ENCODE measurements at places on chromosomes 12 and 14.

- no peak for DNase-seq
These were observed 490.7 kb upstream of the FLRT2 start for GRCh38 chr14:85039353-85039626.

GRCh38 chr12:25764409-25764808 is 194.1 kb upstream of the RASSF8 start:
- no peak for DNase-seq

GRCh38 chr14:63988579-63988978 is 135.8 kb downstream of the SYNE2 start:
- DNase-seq: no peak

- DNase-seq: no peak
These were observed 35.6 kb upstream of the FICD start for GRCh38 chr12:108479364-108480070.

DNA sequence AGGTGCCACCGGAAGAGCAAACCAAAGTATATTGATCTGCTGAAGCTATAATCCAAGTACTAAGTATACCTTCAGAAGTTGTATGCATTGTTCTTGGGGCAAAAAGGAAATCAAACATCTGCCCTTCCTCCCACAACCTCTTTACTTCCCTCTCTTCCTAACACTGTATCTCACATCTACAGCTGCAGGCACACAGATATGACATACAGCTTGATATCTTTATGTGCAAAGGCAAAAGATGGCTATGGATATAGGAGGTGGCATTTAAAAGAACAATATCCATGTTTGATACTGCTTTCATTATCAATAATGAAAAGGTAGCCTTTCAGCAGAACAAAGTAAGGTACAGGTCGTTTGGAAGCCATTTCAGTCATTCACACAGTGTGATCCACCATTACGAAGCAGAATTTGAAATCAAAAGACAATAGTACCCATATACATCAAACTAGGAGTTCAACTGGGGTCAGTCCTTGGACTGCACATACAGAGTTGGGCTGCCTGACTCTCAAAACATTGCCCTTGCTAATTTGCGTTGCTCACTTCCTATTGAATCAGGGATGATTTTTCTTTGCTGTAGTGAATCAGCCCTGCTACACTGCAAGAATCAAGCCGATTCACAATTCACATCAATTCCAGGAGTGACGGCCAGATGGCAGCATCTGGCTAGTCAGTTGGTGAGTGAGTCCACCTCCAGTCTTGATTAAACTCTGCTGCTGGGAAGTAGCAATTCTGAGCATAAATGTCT is 8.9 kb downstream of the ANG start:
- peak; percentile 53 for DNase-seq

- DNase-seq: no peak
These were observed 81.0 kb downstream of the ADGRD1 start for GRCh38 chr12:131034631-131035244.

- DNase-seq: no peak
These were observed 47.1 kb downstream of the IL31 start for GRCh38 chr12:122126713-122127597.

DNA sequence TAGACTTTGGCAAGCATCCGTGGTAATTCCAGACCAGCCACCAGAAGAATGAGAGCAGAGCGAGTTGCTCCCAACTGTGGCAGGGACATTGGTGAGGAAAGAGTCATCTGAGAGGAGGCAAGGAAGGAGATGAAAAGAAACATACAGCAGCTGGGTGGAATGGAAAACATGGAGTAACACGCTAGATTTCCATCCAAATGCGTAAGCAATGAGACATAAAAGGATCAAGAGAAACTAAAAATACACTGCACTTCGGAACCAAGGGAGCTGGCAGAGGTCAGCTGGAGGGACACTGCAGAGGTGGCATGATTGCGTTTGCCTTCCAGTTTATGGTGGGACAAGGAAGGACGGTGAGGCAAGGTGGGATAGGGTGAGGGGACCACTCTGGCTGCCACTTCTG is 82.9 kb downstream of the DDX51 start:
- no peak for DNase-seq

DNA sequence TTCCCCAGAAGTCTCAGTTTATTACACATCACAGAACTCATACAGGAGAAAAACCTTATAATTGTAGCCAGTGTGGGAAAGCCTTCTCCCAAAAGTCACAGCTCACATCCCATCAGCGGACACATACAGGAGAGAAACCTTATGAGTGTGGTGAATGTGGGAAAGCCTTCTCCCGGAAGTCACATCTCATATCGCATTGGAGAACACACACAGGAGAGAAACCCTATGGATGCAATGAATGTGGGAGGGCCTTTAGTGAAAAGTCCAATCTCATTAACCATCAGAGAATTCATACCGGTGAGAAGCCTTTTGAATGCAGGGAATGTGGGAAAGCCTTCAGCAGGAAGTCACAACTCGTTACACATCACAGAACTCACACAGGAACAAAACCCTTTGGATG is 20.1 kb downstream of the ZNF84 start:
- no peak for DNase-seq

GRCh38 chr14:68109132-68109900 is 289.7 kb downstream of the RAD51B start:
- DNase-seq: no peak

GRCh38 chr14:106185837-106186233 is 659.5 kb downstream of the TMEM121 start:
- DNase-seq: no peak

- DNase-seq: no peak
These were observed 240.9 kb downstream of the ETNK1 start for GRCh38 chr12:22865822-22866221.

DNA sequence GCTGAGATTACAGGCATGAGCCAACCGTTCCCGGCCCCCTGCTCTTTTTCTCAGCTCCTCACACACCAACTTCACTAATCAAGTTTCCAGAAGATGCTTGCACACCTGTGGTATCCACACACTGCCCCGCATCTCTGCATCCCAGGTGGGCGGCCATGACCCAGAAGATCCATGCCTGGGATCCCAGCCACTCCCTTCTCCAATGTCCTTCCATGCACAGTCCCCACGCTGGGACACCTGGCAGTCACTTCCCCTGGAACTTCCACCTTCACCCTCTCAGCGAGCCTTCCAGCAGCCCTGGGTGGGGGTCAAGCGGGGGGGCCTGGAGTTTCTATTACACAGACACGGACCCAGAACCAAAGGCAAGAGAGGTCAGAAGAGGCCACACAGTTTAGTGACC is 107.8 kb downstream of the CALM1 start:
- DNase-seq: no peak

- no peak for DNase-seq
These were observed 916 bp upstream of the CHPT1 start for GRCh38 chr12:101696251-101697196.

- no peak for DNase-seq
These were observed 895 bp upstream of the ANKS1B start for GRCh38 chr12:99985631-99986030.

DNA sequence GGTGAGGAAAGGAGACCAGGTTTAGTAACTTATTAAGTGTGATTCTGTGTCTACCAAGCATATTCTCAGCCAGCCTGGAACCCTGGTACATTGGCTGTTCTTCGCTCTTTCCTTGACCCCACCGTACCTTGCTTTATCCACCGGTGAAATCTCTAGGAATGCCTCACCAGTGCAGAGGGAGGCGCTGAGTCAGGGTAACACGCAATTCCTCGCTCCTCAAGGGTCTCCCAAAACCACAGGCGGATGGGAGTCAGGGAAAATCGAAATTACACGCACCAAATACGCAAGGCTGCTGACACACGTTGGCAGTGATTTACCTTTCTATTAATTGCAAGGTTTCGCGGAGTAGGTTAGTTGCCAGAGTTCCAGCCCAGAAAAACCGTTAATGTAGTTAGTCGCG is 845 bp downstream of the L3HYPDH start:
- peak; percentile 27 for DNase-seq

GRCh38 chr12:41466300-41466699 is 278.2 kb downstream of the PDZRN4 start:
- no peak for DNase-seq

- no peak for DNase-seq
These were observed 9.5 kb upstream of the NR4A1 start for GRCh38 chr12:52041695-52042123.

DNA sequence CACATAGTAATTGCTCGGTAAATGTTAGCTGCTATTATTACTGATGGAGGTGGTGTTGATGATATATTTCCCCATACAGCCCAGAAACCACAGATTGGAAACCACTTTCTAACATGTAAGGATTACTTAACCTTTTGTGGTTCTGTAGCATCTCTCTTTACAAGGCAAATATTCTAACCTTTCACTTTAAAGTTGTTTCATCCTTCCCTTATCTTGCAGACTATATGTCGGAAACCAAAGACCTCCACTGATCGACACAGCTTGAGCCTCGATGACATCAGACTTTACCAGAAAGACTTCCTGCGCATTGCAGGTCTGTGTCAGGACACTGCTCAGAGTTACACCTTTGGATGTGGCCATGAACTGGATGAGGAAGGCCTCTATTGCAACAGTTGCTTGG is 75.8 kb downstream of the FRMD6 start:
- DNase-seq: no peak

DNA sequence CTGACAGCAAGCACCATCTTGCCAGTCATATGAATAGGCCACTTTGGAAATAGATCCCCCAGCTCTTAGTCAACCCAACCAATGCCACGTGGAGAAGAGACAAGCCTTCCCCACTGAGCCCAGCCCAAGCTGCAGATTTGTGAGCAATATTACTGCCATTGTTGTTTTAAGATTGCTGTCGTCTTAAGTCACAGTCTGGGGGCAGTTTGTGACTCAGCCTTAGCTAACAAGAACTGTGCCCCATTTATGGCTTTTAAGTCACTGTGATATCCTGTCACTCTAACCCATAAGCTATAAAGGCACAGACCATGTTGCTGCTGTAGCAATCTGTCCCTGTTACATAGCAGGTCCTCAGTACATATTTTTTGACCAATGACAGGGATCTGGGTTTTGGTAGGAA is 464.2 kb downstream of the MED13L start:
- no peak for DNase-seq

DNA sequence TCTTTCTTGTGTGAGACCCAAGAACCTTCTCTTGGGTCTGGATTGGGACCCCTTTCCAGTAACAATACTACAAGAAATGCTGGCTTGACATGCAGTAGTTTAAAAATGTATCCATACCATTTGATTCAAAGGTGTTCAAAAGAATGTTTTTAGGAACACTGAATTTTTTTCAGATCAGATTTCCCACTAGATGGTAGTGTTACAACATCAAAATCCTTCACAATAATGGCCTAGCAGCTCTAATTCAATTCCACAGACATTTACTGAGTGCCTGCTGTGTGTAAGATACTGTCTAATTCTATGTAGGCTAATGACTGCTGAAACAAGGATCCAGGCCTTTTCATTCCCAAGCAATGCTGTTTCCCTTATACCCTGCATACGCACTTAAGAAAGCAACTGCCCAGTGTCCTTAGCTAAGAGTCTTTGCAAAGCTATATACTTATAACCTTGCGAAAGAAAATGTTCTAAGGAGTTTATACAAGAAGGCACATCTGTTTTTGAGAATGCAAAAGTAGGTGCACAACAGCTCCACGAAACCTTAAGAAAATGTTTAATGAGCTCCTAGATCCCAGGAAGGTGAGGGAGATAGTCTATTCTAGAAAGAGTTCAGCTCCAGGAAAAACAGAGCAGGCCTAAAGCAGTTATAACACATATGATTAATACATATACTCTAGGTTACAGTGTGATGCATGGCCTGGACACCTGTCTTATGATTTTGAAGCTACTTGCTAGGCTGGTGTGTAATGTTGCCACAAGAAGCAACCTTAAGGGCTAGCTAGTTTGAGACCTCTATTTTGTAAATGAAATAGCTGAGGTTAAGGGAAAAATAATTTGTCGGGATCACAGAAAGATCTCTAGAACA is 50.9 kb upstream of the PKP2 start:
- peak; percentile 29 for DNase-seq

DNA sequence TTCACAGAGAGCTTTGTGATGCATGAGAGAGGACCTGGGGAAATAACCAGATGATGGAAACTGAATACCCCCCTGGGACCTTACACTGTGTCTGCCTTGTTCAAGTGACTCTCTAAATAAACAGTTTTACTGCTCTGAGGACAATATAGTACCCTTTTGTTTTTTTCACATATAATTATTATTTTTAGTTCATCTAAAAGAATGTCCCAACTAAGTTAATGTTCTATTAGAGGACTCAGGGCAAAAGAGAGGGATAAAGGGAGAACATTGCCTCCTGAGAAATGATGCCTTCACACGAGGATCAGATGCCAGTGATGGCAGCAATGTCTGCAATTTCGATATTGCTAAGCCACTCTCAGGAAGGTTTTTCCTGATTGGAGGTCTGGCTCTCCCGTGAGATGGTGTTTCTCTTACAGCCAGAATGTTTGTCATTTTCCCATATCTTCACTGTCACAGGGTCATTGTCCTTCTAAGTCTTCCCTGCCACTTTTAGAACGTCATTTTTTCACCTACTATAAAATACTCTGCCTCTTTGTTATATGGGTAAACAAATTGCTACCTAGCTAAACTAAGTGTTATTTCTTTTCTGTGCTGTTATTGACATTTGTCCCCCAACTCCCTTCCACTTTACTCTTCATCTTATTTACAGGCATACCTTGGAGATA is 201.6 kb downstream of the RAD51B start:
- no peak for DNase-seq

GRCh38 chr14:106222731-106223130 is 696.3 kb downstream of the TMEM121 start:
- no peak for DNase-seq

DNA sequence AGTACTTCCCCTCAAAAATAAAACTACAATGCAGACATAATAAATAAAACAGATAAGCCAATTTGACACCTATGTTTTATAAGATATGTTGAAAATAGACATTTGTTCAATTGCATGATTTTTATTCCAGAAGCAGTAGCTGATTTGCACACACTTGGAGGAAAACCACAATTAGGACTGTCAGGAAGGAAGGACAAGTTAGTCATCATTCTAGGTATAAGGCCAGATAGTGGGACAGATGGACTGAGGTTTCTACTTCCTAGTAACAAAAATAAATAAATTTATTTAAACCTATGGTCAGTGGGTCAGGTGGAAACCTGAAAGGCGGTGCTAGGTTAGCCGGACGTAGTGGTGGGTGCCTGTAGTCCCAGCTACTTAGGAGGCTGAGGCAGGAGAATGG is 141.8 kb upstream of the RASSF8 start:
- no peak for DNase-seq

DNA sequence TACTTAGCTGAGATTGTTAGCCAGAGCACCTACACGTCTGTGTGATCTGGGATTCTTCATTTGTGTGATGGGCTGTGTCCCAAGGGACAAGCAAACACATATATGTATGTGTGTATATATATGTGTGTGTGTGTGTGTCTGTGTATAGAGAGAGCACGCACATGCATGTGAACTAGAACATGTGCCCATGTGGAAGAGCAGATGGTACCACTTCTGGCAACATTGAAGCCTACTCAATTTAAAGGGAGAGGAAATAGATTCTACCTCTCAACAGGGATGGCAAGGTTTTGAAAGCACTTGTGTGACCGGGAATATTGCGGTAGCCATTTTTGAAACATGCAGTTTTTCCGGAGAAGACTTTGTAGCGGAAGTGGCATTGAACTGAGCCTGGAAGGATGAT is 1.4 kb downstream of the TOMM20L start:
- no peak for DNase-seq

GRCh38 chr12:130872179-130873096 is 572 bp downstream of the RAN start:
- DNase-seq: no peak
